ENCODE measurements at places on chromosomes 13 and 19.

DNA sequence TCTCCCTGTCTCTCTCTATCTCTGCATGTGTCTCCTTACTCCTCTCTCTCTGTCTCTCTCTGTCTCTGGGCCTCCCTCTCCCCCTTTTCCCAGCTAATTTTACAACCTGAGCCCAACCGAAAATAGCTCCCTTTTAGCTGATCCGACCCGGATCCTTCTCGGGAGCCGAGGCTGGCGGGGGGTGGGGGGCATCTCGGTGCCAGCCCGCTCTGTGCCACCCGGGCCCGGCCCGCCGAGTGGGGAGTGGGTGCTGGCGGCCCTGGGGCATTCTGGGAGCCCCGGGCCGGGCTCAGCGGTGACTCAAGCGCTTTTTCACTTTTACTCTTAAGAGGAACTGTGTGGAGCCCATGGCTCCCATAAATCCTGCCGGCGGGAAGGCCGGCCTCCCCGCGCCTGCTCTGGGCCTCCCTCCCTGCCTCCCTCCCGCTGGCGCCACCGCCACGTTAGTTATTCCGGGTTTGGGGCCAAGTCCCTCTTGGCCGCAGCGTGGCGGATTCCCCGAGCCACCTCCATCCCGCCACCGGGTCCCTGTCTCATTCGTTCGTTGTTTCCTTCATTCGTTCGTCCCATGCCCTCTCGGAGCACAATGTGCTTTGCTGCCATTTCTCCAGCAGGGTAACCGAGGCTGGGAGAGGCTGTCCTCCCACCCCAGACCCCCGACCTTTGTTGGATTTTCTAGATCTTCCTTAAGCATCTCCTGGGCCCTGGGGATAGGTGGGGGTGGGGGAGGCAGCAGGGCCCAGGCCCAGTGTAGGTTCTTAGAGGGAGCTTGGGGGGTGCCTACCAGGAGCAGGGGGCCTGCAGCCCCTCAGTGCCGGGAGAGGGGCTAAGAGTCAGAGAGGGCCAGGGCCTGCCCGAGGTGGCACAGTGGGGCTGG lies 3.2 kb downstream of the NFIC start:
- no peak for DNase-seq

DNA sequence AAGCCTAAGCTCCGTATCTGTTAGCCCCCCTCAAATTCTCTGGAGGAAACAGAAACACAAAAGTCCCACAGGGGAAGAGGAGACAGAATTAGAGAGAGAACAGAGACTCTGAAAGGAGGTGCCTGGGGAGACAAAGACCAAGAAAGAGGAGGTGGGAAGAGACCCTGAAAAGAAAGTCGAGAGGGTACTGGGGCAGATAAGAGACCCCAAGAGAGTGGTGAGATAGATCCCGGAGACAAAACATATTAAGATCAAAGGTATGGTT lies 915 bp upstream of the GRWD1 start:
- DNase-seq = no peak

DNA sequence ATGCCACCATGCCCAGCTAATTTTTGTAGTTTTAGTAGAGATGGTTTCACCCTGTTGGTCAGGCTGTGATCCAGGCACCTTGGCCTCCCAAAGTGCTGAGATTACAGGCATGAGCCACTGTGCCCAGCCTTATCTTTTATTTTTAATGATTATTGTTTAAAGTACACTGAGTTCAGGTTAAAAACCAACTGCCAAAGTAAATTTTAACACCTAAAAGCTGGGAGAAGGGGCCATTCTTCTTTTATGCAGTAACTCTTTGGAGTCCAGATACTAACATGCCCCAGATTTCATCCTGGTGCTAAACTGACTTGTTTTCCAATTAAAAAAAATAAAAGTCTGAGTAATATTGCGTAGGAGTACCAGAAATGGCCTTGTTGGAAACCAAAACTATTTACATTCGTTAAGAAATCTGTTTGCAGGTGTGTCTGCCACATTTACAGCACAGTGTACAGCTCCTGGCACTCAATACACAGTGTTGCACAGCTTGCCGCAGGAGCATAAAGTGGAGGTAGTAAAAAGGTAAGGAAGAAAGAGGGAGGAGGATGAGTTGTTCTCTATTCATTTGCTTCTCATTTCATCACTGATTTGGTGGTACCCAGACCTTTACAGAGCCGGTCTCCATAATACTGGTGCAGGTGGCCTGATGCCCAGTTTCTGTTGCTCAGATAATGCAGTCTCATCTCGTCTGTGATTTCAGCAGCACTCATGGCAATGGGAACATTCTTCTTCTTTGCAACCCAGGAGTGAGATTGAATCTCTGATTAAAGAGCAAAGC lies 108.9 kb downstream of the PCCA start:
- DNase-seq = no peak

- no peak for DNase-seq
Measured at GRCh38 chr19:10258080-10258710, 6.2 kb downstream of the MRPL4 start.

GRCh38 chr19:10749435-10750384 lies 31.8 kb downstream of the DNM2 start:
- no peak for DNase-seq

- DNase-seq = no peak
Measured at GRCh38 chr13:71870100-71870499, 3.1 kb upstream of the DACH1 start.

GRCh38 chr13:111662895-111663294 lies 342.5 kb downstream of the TEX29 start:
- no peak for DNase-seq

Data from stimulated activated CD8-positive, alpha-beta memory T cell treated with anti-CD3 and anti-CD28 coated beads, Interleukin-2, amount 100 ng/mL, for 1 hour (primary cell).